ENCODE measurements at places on chromosomes 7 and 10. TPM values are rescaled to one million over a fixed set of nuclear protein-coding genes. Genes with fewer than 3 reads are reported as not detected.

- peaks cover 88% of the 10 kb centered on the region for H3K4me1 ChIP-seq
- H3K4me3 ChIP-seq = no peak overlapping the region
- no peak overlapping the region for H3K27ac ChIP-seq
- H3K36me3 ChIP-seq = no peaks in the 10 kb centered on the region
- peaks cover 48% of the 10 kb centered on the region for H3K27me3 ChIP-seq
- no peak for DNase-seq
Observed at GRCh38 chr10:123146894-123147634, 872 bp upstream of the HMX2 start.

- DNase-seq = no peak
- no peaks in the 10 kb centered on the region for H3K27me3 ChIP-seq
- no peak overlapping the region for H3K4me3 ChIP-seq
Observed at GRCh38 chr7:25167262-25167843, 42.3 kb upstream of the CYCS start.

- no peaks in the 10 kb centered on the region for H3K36me3 ChIP-seq
- H3K27ac ChIP-seq = no peak overlapping the region
- DNase-seq = no peak
- H3K27me3 ChIP-seq = no peaks in the 10 kb centered on the region
- no peaks in the 10 kb centered on the region for H3K4me1 ChIP-seq
Observed at GRCh38 chr7:71509381-71509780, 377.4 kb downstream of the GALNT17 start.

TBRG4 gene
- total RNA-seq = 48.4 TPM

ASB15 gene
- not detected for total RNA-seq

CREB5 gene
- 1.3 TPM for total RNA-seq

Data from CD4-positive, CD25-positive, alpha-beta regulatory T cell (primary cell).